ENCODE measurements at places on chromosomes 5 and 9.

DNA sequence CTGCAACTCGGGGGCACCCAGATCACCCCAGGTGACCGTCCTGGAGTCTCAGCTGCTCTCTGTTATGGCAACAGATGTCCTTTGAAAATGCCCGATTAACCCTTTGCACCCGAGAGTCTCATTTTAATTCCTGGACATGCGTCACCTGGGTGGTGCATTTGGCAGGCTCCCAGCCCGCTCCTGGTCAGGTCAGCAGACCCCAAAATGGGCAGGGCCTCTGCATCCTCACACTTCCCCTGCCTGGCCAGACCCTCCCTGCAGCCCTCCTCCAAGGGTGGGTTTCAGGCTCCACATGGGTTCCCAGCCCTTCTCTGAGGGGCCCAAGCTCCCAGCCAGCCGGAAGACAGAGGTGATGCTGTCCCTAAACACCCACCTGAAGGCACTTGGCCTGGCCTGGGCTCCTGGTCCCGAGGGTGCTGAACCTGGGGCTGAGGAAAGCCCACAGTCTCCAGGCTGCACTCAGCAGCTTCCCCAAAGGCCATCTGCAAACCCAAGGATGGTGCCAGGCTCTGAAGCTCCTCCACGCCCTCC lies 69.4 kb downstream of the PSMB7 start:
- DNase-seq, result no peak

DNA sequence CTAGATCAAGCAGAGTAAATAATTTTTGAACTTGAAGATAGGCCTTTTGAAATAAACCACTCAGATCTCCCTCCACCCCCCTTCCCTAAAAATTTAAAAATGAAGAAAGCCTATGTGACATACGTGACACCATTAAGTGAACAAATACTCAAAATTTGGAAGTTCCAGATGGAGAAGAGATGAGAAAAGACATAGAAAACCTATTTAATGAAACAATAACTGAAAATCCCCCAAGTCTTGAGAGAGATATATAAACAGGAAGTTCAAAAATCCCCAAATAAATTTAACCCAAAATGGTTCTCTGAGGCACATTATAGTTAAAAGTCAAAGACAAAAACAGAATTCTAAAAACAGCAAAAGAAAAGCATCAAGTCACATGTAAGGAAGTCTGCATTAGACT lies 428.6 kb downstream of the PSAT1 start:
- no peak for DNase-seq

- DNase-seq, result no peak
These were observed 124.3 kb downstream of the UGCG start for GRCh38 chr9:112020680-112021596.

DNA sequence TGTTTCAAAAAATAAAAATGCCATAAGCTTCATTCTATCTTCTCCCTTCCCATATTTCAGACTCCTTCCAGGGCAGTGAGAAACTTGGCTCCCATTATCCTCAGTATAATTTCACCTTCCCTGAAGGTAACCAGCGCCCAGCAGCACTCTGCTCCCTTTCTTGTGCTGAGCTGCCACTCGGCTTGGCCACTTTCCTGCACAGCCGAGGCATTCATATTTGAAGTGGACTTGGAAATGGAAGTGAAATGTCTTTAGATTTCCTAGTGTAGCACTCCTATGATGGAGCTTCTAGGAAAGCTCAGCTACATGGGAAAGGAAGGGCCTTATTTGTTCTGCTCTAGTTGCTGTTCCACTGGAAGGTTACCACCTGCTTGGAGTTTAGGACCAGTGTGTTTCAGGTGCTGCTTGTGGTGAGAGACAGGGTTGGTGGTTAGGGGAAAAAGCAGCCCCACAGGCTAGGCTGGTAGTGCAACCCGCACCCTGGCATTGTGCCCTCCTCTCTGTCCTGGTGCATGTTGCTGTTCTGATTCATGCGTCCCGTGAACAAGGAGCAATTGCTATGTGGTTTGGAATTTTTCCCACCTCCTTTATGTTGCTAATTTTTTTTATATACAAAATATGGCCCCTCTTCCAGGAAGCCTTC lies 53.8 kb downstream of the RAD23B start:
- no peak for DNase-seq

DNA sequence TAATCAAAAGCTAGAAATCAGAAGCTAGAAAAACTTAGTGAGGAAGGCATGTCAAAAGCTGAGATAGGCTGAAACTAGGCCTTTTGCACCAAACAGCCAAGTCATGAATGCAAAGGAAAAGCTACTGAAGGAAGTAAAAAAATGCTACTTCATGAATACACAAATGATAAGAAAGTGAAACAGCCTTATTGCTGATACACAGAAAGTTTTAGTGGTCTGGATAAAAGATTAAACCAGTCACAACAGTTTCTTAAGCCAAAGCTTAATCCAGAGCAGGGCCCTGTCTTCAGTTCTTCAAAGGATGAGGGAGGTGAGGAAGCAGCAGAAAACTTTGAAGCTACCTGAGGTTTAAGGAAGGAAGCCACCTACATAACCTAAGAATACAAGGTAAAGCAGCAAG lies 102.5 kb upstream of the SH3GL2 start:
- DNase-seq, result no peak

GRCh38 chr5:102819634-102820033 lies 64.5 kb downstream of the PAM start:
- DNase-seq, result no peak

All from occipital lobe (tissue), 3 donors.